ENCODE measurements at places on chromosomes 12 and 14.
A peak's percentile ranks its signal among the peaks of the same experiment; 100 is the strongest.

DNA sequence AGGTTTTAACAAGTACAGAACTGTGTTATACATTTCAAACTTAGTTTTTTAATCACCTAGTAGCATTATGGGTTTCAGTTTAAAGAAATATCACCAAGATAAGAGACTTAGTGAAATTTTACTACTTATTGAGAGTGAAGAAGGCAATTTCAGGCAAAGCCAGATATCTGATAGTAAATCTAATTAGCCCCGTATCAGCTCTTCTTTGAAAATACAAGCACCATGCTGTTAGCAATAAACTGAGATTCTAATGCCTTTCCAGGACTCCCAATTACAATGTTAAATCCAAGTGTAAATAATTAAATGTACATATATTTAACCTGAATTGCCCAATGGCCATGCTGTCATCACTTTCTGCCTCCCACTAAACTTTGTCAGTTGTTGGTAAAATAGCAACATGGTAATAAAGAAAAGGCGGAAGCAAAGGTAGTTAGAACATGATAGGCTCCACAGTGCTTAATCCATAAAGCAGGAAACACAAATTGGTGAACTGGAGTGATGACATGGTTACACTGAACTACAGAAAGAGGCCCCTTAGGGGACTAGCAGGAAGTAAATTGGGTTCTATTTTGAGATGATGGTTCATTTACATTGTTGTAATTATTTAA lies 646.1 kb downstream of the C12orf50 start:
- DNase-seq: no peak

- peak; percentile 24 for DNase-seq
Measured at GRCh38 chr12:1630133-1630826, 1.2 kb downstream of the WNT5B start.

DNA sequence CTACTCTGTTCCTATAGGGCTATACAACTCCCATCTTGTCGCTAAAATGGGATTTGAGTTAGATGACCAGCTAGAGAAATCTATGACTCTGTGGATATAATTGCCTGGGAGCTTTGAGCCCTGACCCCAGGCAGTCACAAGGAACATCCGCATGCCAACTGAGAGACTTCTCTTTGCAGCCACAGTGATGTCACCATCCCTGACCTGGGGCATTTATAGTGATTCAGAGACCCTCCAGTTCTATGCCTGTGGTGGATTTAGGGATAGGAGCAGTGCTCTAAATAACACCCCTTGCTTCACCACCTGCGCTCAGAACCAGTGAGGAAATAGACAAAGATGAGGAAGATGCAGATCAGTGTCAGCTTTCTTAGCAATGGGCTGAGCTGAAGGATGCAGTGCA lies 86.2 kb downstream of the RIN3 start:
- no peak for DNase-seq

GRCh38 chr14:49505041-49505766 lies 81.0 kb downstream of the RPS29 start:
- no peak for DNase-seq

- DNase-seq: no peak
Measured at GRCh38 chr14:80390906-80391305, 179.6 kb upstream of the DIO2 start.

DNA sequence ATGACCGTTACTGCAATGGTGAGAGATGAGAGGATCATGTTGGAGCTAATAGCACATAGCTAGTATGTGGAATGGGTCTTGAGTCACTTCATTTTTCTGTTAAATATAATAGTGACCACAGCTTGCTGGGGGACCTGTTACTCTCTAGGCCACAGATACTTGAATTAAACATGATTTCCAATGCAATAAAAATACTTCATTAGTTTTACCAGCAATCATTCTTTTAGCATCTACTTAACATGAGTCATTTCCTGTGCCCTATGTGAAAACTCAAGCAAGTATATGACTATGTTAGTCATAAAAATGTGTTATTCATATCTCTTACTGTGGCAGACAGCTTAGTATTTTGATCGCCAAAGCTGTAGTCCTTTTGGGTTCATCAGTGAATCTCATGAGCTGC lies 798.8 kb downstream of the SLC16A7 start:
- DNase-seq: no peak

DNA sequence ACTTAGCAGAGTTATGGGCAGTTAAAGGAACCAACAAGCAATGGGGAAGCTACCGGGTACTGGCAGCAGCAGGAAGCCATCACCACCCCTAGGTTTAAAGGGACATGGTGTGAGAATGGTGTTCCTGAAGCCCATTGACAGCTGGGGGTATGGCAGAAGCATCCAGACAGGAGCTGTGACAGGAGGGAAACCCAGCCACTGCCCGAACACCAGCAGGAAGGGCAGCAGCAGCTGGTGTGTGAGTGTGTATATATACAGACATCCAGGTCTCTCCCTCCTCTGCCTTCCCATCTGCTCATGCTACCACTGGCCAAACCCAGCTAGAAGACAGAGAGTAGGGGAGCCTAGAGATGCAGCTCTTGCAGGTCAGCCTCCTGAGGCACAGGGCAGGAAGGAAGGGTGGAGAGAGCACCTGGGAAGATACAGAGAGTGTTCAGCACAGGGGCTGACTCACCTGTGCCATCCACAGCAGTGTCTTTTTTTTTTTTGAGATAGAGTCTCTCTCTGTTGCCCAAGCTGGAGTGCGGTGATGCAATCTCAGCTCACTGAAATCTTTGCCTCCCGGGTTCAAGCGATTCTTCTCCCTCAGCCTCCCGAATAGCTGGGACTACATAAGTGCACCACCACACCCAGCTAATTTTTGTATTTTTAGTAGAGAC lies 9.2 kb upstream of the ADCK1 start:
- DNase-seq: no peak

GRCh38 chr14:60662982-60663381 lies 13.7 kb upstream of the SIX1 start:
- DNase-seq: no peak

DNA sequence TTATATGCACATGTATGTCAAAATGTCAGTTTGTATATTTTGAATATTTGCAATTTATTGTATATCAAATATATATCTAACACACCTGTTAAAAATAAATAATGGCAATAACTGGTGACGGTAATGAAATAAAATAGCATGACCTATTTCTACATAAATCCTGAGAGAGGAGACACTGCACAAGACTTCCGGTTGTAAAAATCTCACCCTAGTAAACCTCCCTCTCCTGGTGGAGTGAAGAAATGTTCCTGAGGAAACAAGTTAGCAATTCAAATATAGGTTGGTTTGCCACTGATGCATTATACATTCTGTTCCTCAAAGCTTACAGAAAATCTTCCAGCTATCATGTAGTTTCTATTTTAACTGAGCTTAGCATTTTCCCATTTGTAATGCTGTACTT lies 166.1 kb upstream of the SYT10 start:
- DNase-seq: no peak

- no peak for DNase-seq
Measured at GRCh38 chr14:23566112-23566777, 1.3 kb downstream of the AP1G2 start.

GRCh38 chr12:575948-576614 lies 87.2 kb downstream of the NINJ2 start:
- DNase-seq: peak; percentile 89

DNA sequence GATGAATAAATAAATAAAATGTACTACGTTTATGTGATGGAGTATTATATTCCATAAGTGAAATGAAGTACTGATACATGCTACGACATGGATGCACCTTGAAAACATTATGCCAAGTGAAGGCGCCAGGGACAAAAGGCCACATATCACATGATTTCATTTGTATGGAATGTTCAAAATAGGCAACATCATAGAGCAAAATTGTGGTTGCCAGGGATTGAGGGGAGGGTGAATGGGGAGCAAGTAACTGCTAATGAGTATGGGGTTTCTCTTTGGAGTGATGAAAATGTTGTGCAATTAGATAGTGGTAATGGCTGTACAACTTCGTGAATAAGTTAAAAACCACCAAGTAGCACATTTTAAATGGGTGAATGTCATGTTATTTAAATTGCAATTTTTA lies 132.8 kb downstream of the SLC38A4 start:
- no peak for DNase-seq

GRCh38 chr12:102659200-102659911 lies 179.0 kb upstream of the IGF1 start:
- DNase-seq: no peak

GRCh38 chr14:101500681-101501080 lies 60.6 kb upstream of the DIO3 start:
- no peak for DNase-seq

DNA sequence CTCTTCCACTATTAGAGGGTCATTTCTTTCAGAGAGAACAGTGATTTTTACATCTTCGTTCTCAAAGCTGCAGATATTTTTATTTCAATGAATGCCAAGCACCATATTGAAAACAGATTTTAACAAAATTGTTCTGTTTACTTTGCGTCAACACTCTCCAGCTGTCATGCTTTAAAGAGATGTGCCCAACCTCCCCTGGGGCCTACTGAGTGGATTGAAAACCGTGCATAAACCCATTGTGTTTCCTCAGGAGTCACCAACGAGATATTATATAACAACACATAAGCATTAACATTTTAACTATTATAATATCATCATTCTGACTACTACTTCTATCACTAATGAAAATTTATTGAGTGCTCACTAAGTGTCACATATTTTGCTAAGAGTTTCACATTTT lies 81.6 kb downstream of the MYF5 start:
- DNase-seq: no peak

GRCh38 chr12:62516927-62517326 lies 50.3 kb downstream of the MON2 start:
- no peak for DNase-seq

DNA sequence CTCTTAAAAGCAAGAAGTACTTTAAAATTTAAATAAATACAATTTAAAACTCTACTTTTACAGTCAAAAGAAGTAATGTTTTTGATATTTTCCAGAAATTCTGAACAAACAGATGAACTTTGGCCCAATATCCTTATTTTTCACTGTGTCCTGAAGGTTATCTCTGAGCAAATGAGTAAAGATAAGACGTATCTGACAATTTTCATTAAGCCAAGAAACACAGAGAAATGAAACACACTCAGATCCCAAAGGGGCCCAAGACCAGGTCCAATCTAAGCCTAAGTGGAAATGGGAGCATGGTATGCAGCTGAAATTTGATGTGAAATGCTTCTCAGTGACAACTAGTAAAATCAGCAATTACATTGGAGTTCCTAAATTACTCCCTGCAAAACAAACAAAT lies 105.6 kb upstream of the COCH start:
- no peak for DNase-seq

DNA sequence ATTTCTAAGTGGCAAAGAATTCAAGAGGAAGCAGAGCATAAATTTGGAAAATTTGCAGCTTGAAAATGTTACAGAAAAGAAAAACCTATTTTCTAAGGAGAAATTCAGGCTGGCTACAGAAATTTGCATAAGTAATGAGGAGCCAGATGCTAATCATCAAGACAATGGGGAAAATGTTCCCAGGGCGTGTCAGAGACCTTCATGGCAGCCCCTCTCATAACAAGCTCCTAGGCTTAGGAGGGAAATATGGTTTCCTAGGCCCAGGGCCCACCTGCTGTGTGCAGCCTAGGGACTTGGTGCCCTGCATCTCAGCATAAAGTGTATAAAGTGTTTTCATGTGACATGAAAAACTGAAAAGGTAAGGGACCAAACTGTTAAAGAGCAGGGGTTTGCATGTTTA lies 1796.3 kb upstream of the FLRT2 start:
- no peak for DNase-seq

- DNase-seq: no peak
Measured at GRCh38 chr14:97959251-97959650, 1162.1 kb downstream of the VRK1 start.

DNA sequence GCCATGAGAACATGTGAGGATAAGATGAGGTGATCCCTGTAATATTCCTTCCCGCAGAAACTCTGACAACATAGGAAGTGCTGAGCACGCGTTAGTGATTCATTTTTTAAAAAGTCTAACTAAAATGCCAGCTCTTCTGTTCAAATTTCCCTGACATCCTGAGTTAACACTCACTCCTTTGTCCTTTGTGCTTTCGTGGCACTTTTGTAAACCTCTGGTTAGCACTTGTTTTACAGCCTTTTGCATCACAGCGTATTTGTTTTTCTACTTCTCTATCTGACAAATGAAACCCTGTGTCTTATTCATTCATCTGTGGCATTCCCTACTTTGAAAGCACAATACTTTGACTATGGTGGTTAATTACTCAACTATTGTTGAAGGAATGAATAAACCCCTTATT lies 313.6 kb downstream of the NUAK1 start:
- no peak for DNase-seq

DNA sequence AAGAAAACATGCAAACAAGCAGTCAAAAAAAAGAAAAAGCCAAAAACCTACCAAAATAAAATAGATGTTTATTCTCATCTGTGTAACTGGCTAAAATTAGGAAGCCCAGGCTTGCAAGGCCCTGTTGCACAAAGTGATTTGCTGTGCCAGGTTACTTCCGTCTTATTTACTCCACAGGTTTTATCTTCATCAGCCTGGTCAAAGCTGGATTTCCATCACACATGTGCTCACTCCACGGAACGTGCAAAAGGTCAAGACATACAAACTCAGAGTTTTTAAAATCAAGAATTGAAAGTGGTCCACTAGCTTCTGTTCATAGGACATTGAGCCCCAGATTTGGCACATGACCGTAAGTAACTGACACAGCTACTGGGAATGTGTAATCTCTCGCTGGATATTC lies 14.8 kb downstream of the KCNJ8 start:
- DNase-seq: no peak

DNA sequence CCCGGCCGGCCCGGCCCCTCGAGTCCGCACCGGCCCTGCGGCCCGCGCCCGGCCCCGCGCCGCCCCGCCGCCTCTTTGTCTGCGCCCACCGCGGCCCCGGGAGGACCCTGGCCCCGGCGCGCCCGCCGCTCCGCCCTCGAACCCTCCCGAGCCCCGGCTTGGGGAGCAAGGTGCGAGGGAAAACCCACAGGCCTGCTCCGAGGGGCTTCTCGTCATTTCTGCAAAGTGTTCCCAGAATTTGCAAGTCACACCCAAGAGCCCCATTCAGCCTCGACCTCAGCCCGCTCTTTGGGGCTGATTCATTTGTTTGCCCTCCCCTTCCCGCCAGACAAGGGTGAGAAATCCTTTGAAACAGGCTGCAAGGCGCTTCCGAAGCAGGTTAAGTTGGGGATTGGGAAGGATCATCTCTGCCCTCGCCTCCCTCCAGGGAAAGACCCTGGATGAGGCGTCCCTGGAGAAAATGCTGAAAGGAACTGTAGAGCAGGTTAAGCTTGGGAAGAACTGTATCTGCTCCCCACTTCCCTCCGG lies 325 bp upstream of the CLIP1 start:
- peak; percentile 47 for DNase-seq

DNA sequence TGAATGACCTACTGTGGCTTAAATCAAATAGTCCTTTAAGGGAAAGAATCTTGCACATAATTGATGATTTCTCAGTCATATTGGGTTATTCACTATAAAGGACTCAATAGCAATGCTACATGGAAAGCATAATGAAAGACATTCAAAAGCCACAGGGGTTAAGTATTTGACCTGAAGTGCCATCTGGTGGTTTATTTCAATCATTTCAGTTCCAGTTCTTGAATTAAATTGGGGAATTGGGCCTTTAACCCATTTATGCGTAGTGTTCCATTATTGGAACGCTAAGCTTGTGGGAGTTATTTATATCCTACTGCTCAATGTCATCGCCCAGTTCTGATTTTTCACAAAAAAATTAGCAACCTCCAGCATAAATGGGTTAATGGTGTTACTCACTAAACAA lies 41.3 kb upstream of the C12orf71 start:
- DNase-seq: no peak

All from stimulated activated naive CD8-positive, alpha-beta T cell treated with anti-CD3 and anti-CD28 coated beads, Interleukin-15, amount 100 ng/mL, for 72 hours (primary cell).